NCI-H510A (cell line): ENCODE measurements at places on chromosomes 1 and 21.

GRCh38 chr1:23567996-23568607 is 8.8 kb upstream of the ID3 start:
- no peak for DNase-seq

DNA sequence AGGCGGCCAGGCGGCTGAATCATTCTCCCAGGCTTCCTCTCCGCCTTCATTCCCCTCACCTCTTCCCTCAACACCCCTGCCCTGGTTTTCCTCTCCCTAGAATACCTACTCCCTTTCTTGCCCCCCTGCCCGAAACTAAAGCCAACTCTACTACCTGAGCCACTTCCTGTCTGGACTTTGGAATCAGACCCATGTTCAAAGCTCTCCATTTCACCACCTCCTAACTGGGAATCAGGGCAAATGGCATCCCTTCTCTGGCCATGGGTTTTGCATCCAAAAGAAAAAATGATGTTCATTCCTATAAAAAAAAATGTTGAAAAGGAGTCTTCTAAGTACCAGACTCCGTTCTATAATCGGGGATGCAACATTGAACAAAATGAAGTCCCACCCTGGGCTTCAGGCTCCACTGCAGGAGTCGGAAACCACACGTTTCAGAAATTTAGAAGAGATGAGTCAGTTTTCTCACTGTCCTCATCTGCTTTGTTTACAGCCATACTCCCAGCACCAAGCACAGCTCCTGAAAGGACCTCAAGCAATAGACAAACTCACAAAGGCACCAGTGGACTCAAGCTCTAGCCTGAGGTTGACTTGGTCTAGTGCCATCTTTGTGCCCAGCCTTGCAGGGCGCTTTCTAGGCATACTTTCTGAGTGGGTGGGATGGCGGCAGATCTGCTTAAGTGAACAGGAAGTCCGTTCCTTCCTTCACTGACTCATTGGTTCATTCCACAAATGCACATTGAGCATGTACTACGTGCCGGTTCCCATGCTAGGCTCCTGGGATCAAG is 176.2 kb downstream of the IGSF21 start:
- DNase-seq = no peak

DNA sequence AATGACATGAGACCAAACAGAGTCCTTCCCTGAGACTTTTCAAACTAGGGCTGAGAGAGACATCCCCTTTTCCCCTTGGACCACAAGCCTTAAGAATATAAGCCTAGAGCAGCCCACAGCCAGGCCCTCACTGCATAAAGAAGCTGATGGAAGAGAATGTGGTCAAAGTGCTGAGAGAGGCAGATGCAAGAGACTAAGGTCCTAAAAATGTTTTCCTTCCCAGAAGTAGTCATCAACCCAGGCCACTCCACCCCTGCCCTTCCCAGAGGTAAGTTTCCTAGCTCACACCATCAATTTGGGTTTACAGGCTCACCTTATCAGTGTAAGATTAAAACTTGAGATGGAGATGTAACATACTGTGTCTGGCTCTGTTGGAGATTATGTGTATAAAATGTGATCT is 58.2 kb downstream of the BCAR3 start:
- no peak for DNase-seq

DNA sequence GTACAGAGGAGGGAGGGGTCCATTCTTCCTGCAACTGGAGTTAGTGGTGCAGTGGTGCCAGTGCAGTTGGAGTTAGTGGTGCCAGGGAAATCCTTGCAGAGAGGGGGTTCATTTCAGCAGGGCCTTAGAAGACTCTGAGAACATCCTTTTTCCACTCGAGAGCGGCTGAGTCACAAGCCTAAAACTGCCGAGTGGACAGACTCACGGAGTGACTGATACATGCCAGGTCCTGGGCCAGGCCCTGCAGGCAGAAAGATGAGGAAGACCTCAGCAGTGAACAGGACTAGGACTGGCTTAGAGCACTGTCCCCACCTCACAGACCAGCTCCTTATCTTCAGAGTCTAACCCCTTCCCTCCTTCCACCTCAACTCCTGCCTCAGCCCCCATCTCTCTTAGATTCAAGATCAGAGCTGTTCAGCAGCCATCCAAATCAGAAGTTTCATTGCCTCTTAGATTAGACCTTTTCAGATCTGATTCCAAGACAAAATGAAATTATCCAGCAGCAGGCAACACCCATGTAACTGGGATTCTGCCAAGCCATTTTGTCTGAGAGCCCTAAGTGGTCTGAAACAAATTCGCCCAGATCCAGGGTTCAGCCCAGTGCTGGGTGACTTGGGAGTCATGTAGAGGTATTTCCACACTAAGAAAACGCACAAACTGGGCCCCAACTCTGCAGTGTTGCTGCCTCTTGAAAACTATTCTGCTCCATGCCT is 12.7 kb upstream of the IKBKE start:
- no peak for DNase-seq

- DNase-seq = no peak
Measured at GRCh38 chr1:167720965-167721616, 691 bp upstream of the MPZL1 start.

DNA sequence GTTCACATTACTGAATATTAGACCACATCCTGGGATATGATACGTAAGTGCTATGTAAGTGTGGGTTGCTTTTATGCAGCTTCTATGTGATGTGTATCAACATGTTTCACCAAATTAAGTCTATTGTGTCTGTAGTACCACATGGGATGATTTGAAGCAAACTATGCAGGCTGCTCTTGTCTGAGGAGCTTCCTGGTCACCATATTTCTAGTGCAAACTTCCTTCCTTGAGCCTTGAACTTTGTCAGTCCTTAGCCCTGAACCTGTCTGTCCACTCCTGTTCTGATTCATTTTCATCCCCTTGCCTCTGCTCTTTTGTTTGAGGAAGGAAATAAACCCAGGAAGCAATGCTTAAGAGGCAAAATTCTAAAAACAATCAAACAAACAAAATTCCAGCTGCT is 117.5 kb upstream of the VANGL1 start:
- no peak for DNase-seq

GRCh38 chr1:94723463-94723862 is 96.7 kb upstream of the SLC44A3 start:
- no peak for DNase-seq

- DNase-seq = no peak
Measured at GRCh38 chr1:117613249-117613968, 7.6 kb downstream of the TENT5C start.

DNA sequence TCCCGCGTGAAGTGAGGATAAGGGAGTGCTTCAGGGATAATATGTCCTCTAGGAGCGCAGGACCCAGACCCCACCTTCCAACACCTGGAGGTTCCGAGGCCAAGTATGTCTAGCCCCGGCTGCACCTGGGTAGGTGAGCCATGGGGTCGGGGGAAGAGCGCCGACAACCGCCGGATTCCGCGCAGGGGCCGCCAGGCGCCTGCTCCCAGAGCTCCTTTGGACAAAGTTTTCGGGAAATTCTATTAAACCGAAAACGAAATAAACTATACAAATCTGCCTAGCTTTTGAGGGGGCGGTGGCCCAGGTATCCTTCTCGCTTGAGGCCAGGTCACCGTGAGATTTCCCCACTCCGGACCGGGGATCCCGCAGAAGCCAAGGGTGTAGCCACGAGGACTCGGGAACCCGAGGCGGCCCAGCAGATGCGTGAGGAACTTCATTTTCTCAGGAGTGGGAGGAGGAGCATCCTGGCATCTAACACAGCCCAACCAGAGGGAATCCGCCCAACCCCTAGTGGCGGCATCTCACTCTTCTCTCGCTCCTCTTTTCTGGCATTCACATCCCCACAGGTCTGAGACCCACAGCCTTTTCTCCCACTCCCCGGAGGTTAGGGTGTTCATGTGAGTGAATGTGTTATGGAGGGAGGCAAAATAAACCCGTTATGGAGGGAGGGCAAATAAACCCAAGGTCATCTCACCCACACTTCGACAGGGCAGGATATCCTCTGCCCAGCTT is 2.3 kb upstream of the DMRTA2 start:
- DNase-seq = peak; percentile 21

- DNase-seq = no peak
Measured at GRCh38 chr1:46532498-46533178, 18.8 kb downstream of the KNCN start.

- DNase-seq = no peak
Measured at GRCh38 chr1:21534674-21535378, 25.6 kb downstream of the ALPL start.

GRCh38 chr1:236657398-236657797 is 28.9 kb upstream of the ACTN2 start:
- DNase-seq = no peak

DNA sequence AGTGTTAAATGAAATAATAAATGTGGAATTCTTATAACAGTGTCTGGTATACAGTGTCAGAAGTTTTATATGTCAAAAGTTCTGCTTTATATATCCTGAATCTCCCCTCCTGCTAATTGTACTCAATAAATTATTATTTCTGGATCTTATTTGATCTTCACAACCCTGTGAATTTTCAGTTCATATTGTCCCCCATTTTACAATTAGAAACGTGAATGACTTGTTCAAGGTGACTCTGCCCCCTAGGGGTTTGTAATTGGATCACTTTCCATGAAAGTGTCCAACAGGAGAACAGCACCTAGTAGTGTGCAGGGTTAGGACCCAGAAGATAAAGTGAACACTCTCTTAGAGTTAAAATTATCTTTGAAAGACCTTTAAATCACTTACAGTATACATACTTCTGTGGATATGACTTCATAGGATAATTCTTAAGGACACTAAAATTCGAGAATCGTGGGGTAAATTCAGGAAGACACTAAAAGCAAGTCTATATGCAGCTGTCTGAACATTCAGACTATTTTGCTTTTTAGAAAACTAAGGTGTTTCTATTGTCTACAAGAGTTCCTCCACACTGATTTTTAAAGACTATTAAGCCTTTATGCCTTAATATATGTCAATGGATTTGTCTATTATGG is 4.5 kb upstream of the DDR2 start:
- no peak for DNase-seq

- no peak for DNase-seq
Measured at GRCh38 chr1:116852910-116853309, 56.8 kb upstream of the PTGFRN start.

DNA sequence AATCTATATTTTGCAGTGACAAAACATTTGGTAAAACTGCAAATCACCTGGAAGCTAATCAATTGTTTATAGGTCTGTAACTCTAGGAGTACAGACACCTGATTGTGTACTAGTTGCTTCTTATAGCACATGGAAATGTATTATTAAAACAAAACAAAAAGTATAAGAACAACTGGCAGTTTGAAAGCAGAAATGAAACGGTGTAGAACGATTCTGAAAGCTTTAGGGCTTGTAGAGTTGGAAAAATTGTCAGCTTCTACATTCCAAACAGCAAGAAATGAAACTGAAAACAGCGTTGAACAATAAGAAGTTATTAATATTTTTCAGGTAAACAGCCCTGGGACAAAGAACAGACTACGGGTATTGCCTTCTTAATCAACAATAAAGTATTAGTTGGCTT is 273.3 kb downstream of the OLFM3 start:
- DNase-seq = no peak

GRCh38 chr1:33161061-33161681 is 20.7 kb downstream of the TRIM62 start:
- DNase-seq = no peak

- peak; percentile 18 for DNase-seq
Measured at GRCh38 chr21:37878946-37879660, 37.2 kb downstream of the KCNJ6 start.

DNA sequence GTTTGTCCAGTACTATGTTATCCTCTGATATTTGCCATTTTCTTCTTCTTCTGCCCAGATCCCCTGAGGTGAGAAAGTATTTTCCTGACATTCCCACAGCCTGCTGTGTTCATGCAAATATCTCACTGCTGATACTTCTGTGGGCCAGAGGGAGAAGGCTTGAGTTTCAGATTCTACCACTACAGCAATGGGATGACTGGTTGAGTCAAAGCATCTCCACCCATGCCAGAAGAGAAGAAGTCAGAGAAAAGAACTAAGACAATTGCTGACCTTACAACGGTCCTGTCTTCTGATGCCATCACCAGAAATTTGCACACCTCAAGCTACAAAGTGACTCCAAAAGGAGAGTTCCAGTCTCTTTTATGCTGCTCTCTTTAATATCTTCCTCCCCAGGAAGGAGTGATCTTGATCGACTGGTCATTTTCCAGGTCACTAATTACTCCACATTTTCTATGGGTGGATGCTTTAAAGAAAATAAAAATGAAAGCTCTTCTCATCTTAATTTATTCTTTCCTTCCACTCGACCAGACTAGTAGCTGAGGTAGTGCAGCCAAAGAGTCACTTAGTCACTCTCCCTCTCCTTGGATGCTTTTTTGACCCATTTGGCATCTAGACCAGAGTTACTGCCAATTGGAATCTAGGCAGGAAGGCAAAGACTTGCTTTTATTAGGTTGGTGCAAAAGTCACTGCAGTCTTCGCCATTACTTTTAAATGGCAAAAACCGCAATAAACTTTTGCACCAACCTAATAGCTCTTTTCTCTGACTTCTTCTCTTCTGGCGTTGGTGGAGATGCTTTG is 195.1 kb downstream of the PTPRC start:
- no peak for DNase-seq

DNA sequence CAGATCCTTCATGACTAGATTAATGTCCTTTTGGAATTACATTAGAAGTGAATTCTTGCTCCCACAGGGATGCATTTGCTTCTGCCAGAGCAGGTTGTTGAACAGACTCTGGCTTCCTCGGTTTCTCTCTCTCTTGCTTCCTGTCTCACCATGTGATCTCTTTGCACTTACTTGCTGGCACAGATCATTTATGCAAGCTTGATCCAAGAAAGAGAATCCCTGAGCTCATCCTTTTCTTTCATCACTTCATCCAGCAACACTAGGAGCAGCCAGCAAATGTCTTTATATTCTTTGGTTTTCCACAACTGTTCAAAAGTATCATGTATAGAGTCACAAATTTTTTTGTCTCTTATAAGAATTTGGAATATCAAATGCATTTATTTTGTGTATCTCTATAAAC is 313.5 kb downstream of the ZNF326 start:
- no peak for DNase-seq

DNA sequence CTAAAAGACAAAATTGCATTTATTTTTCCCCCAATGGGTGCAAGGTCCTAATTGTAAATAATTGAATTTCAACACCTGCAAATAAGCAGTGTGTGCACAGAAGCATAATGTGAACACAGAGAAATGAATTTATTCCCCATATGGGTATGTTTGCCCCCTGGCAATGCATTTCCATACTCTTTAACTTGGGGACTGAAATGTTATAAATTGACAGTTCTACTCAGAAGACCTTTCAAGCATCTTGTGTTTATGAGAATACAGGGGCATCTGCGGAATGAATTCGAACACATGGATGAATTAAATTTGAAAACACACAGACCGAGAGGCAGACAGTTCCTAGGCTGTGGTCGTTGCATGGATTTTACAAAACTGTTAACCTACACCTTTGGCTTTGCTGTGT is 3.5 kb downstream of the PBX1 start:
- no peak for DNase-seq

GRCh38 chr1:51421964-51422363 is 91.6 kb upstream of the TTC39A start:
- no peak for DNase-seq

- no peak for DNase-seq
Measured at GRCh38 chr1:43954036-43954435, 7.3 kb downstream of the IPO13 start.

GRCh38 chr1:2407166-2407990 is 5.0 kb downstream of the PEX10 start:
- DNase-seq = no peak
